ENCODE measurements at places on chromosomes 16 and 17.

DNA sequence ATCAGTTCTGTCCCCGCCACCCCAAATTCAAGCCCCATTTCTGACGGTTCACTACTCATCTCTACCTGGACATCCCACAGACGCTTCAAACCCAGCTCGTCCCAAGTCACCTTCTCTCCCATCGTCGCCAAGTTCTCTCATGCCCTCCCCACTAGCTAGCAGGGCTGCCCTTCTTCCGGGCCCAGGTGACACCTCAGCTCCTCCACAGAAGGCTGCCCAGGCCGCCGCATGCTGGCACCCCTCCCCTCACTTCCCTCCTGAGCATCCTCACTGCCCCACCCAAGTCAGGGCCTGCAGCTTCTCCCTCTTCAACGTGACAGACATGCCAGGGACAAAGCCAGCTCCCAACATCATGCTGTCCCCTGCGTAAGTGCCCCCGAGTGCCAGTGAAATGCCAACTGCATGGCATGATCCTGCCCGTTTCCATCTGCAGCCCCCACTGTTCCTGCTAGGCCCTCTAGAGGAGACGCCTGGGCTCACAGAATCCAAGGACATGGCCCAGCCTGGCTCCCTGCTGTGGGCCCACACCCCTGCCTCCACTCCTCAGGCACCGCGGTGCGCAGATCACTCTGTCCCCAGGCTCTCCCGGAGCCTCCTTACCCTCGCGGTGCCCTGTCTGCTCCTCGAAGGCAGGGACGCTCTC, 5.9 kb downstream of the CYB561 start:
- DNase-seq, result no peak

DNA sequence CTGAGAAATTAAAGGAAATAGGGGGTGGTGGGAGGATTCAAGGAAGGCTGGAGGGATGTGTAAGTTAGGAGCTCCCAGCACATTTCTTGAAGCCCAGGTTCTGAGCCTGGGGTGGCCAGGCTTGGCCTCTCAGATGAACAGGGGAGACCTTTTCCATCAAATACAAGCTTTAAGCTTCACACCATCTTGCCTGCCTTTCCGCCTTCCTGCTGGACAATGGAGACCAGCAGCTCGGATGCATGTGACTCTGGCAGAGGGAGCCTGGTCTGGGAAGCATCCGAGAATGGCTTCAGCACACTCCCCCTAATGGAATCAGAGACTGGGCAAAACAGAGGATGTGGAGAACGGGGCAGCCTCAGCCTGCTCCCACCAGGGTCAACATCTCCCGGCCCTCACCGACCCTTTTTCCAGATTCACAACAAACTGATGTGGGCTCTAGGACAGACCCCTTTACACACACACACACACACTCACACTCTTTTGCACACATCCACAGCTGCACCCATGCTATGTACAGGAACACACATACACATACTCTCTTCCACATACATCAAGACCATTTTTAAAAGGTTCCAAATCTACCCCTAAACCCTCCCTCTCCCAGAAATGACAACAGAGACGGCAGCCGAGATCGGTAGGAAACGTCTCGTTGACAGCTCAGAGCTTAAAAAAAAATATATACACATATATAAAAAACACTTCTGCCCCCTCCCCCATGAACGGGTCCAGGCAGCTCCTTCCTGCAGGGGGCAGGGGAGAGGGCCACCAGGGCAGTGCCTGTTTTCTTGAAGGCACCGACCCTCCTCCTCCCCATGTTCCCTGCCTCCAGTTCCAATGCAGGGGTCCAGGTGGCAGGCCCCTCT, 6.5 kb upstream of the ATXN7L3 start:
- DNase-seq, result no peak

- no peak for DNase-seq
Measured at GRCh38 chr16:30051518-30051917, 14.0 kb upstream of the ALDOA start.

DNA sequence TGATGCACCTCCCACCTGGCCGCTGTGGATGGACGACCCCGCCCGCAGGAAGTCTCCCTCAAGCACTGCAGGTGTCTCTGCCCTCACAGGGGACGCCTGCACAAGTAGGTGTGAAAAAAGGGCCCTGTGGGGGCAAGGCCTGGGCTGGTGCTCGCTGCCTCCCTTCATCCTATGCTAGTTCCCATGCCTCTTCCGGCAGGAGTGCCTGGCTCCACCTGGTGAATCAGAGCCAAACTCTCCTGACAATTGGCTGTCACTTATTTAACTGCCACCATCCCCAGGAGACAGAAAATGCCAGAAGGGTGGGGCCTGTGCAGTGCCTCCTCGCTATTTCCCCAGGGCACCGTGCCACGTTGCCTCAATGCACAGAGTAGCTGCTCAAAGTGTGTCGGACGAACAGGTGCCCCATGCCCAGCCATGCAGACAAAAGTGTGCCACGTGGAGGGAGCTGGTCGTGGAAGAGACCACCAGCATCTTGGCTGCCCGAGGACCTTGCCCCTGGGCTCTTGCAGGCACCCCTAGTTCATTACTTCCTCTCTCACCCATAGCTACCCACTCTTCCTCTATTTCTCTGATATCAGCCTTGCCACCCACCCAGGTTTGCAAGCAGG, 170.7 kb downstream of the SEC14L1 start:
- DNase-seq, result no peak

GRCh38 chr16:1377406-1378010, 25.8 kb downstream of the GNPTG start:
- DNase-seq, result no peak
